ENCODE measurements at places on chromosomes 1 and 21.

- DNase-seq: no peak
These were observed 33.4 kb upstream of the TENT5B start for GRCh38 chr1:27045973-27046558.

DNA sequence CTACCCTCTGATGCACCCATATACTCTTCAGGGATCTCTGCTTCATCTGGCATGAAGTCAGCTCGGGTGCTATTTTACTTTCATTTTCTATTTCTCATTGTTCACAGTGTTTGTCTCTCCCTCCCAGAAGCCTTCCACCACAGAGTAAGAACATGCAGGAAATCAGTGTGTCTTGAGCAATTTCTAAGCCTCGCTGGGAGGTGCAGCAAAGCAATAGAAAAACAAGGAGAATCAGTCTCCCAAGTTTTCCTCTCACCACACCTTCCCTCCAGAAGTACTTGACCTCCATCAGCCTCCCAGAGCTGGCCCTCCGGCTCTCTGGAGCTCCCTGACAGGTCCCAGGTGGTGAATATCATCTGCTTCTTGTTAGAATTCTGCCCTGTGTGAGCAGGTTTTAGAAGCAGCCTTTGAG is 594.7 kb upstream of the CAMK1G start:
- DNase-seq: no peak

DNA sequence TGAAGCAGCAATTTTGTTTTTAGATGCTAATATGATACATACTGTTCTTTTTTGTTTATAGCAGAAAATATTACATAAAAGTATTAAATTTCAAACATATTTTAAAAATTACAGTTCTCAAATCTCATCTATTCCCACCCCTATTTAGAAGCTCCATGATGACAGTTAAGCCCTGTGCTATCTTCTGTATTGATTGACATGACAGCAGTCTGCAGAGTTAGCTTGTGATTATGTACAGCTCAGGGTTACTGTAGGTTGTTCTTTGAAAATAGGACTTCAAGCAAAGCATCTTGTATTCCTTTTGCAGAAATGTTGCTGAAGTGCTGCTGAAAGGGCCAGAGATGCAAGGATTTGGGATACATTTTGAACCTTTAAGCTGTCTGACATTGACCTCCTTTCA is 8.2 kb downstream of the GPSM2 start:
- no peak for DNase-seq

GRCh38 chr1:234745276-234745675 is 135.3 kb upstream of the IRF2BP2 start:
- DNase-seq: no peak

GRCh38 chr1:54339126-54339525 is 67.1 kb downstream of the SSBP3 start:
- no peak for DNase-seq

- no peak for DNase-seq
These were observed 4.8 kb downstream of the KRTAP21-3 start for GRCh38 chr21:30713766-30714165.

- DNase-seq: no peak
These were observed 272.9 kb upstream of the C1orf174 start for GRCh38 chr1:4172644-4173599.

GRCh38 chr1:8239306-8240023 is 78.4 kb upstream of the SLC45A1 start:
- no peak for DNase-seq

DNA sequence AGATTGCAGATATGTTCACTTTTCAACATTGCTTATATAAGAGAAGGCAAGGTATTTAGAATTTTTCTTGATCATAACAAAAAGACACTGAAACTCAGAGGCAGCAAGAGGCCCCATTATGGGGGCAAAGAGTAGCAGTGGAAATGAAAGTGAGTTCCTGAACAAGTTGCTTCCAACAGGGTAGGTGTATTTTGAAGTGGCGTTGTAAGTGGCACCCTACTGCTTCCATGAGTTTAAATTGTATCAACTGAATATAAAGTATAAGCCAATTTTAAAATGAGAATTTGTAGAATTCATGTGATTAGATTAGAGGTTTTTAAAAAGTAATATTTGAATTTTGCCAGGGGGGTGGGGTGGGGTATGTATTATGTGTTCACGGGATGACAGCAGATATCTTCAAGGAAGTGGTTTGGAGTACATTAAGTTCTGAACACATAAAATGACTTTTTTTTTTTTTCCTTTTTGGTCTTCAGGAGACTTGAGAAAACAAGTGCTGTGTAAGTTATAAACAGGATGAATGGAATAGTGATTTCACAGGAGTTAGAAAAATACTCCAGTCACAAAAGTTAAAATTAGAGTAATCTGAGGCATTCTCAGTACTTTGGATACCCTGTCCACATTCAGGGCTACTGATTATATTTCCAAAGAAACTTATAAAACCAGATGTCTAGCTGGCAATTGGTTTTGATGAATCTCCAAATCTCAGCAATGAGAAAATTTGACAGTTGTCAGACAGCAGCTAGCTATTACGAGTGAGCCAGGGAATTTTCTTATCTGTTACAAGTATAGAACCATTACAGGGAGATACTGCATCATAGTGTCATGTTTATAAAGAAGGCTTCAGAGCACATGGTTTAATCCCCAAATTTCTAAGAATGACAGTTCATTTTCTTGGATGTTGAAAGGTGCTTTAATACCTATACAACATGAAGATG is 182.0 kb downstream of the ST6GALNAC3 start:
- DNase-seq: no peak

DNA sequence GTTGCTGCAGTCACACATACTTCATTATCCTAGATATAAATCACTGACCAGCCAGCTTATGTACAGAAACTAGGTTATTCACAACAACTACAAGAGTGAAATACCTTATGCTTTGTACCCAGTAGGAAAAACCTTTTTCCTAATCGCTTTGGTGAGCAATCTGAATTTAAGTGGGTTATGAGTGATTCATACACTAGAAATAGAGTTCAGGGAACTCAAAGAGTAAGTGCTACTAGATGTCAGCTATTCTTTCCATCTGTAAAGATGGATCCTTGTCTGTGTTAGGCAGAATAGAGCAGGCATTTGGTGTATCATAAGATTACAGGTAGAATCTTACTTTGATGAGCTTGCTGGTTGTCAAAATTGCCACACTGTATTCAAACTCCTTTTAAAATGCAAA is 101.9 kb downstream of the ZNF644 start:
- no peak for DNase-seq

- no peak for DNase-seq
These were observed 17.7 kb downstream of the TNR start for GRCh38 chr1:175725684-175726083.

GRCh38 chr1:43875331-43875730 is 58.3 kb upstream of the ARTN start:
- DNase-seq: no peak

GRCh38 chr1:13931226-13931625 is 231.2 kb downstream of the PRDM2 start:
- no peak for DNase-seq

GRCh38 chr21:31098576-31099005 is 60.3 kb upstream of the KRTAP19-8 start:
- DNase-seq: no peak

- DNase-seq: no peak
These were observed 28.7 kb downstream of the KCNA3 start for GRCh38 chr1:110645821-110646735.

GRCh38 chr1:48841461-48841860 is 64.8 kb upstream of the BEND5 start:
- DNase-seq: no peak

DNA sequence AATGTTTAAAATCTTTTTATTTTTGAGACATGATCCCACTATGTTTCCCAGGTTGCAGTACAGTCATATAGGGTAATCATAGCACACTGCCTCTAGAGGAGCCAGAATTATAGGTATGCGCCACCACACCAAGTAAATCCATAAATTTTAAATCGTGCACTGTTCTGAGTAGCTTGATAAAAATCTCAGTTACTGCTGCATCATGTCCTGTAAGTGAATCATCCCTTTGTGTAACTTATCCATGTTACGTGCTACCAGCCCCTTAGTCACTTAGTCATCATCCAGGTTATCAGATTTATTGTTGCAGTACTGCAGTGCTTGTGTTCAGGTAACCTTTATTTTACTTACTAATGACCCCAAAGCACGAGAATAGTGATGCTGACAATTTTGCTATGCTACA is 1770.9 kb downstream of the BRINP3 start:
- DNase-seq: no peak

DNA sequence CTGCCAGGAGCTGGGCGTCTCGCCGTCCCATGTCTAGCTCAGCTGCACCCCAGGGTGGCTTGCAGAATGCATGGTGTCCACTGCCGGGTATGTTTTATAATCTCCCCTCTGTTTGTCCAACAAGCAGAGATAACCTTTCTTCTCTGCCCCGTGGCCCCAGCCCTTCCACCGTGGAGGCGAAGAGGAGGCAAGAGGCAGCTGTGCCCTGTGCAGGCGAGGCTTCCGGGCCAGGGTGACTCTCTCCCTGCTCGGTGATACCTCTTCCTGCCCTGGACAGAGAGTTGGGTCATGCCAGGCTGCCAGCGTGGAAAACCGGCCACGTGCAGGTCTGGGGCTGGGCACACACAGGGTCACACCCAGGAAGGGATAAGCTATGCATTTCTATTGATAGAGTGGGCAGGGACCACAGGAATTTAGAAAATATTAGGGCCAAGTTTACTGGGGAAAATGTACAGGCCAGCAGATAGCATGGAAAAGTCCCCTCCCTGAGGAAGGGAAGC is at the start of gene TFF2:
TFF2 (minus strand) TSS at position 68 of the 500 bp plus-strand sequence; CDS start at position 31, 37 bp downstream.
- no peak for DNase-seq

GRCh38 chr1:237235091-237235490 is 193.1 kb downstream of the RYR2 start:
- DNase-seq: no peak

Data from NCI-H1417 treated with DMSO at 0.1 percent for 48 hours (cell line).